Mucosa of gallbladder (tissue), 1 donor: ENCODE measurements at places on chromosomes 2 and 18. TPM values are rescaled to one million over a fixed set of nuclear protein-coding genes. Genes with fewer than 3 reads are reported as not detected.

GRCh38 chr18:74489676-74490075 is 6.5 kb upstream of the CNDP2 start:
- DNase-seq, result no peak

Gene ELOA2
- total RNA-seq, result not detected

- no peak for DNase-seq
Observed at GRCh38 chr2:88865801-88866371, 174.4 kb downstream of the RPIA start.

GRCh38 chr18:62354151-62354550 is 29.0 kb downstream of the TNFRSF11A start:
- DNase-seq, result no peak
